ENCODE measurements at places on chromosomes 4 and X.
A peak's percentile ranks its signal among the peaks of the same experiment; 100 is the strongest.

DNA sequence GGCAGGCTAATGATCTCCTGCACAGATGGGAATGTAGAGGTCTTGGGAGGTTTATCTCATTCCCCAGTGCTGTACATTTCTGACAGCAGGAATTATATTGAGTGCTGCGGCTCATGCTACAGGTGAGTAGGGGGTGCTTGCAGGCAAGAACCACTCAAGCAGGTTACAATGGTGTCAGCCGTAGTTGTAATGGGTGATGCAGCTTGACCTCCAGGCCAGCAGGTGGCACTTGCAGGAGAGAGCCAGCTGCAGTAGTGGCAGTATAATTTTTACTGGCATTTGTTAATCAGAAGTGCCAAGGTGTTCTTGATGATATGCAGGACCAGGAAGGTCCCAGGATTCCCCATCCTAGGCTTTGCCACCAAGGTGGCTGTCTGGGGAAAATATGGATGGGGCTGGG, 759.6 kb upstream of the NDST4 start:
- no peak for DNase-seq

DNA sequence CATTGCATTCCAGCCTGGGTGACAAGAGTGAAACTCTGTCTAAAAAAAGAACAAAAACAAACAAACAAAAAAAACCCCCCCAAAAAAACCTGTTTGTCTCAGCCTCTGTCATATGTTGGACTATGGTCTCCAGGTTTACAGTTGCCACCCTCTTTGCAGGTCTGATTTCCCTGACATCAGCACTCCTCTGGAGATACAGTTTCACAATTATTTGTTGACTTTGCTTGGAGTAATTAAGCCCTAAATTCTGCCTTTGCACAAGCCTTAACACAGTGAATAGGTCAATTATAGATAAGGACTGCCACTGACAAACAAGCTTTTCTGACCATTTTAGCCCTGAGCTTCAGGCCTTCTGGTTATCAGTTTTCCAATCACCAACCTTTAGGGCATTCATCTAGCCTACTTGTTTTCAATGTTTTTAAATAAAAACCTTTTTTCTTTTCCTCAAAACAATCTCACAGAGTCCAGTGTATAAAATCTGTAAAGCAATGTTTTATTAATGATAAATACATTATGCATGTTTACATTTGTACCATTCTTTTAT, 20.4 kb upstream of the MAPK10 start:
- no peak for DNase-seq

- peak; percentile 45 for DNase-seq
These were observed 461 bp upstream of the SLC9A6 start for GRCh38 chrX:135984791-135985156.

DNA sequence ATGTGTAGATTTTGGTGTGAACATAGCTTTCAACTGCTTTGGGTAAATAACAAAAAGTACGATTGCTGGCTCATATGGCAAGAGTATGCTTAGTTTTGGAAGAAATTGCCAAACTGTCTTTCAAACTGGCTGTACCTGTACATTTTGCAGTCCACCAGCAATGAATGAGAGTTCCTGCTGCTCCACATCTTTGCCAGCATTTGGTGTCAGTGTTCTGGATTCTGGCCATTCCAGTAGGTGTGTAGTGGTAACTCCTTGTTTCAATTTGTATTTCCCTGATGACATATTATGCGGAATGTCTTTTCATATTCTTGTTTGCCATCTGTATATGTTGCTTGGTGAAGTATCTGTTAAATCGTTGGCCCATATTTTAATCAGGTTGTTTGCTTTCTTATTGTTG, 20.6 kb upstream of the ALB start:
- no peak for DNase-seq

DNA sequence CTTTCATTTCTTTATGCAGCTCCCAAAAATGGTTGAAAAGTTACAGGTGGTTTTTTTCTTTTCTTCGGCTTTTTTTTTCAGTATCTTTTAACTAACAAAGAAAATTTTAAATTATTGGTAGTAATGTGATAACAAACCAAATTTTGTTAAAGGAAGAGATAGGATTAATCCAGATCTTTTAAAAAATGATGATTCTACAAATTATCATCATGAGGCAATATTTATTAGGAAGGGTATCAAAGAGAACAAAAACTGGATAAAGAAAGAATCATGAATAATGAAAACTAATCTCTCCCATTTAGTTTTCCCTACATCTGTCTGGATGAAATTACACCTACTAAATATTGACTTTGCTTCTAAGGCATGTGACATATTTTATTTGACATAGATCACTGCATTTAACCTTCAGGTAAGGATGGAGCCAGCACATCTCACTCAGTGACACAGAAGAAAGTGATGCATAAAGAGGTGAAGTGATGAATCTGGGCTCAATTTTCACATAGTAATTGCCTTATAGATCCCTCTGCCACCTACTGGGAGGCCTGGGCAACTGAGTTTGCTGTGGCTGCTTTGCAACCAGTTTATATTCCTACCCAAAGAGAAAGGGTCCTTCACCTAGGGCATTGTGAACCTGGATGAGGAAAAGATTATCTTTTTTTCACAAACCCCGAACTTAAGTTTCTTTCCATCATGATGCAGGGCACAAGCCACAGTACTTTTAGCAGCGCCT, 155.6 kb downstream of the HNRNPD start:
- DNase-seq, result no peak

- DNase-seq, result no peak
These were observed 455.7 kb downstream of the BCOR start for GRCh38 chrX:39642071-39642470.

All from NCI-H2171 treated with DMSO at 0.1 percent for 48 hours (cell line).